ENCODE measurements at places on chromosomes 1 and 21. TPM values are rescaled to one million over a fixed set of nuclear protein-coding genes. Genes with fewer than 3 reads are reported as not detected.

The AADACL4 gene
- total RNA-seq, result not detected

The CHI3L2 gene
- 38.0 TPM for total RNA-seq

The GMEB1 gene
- total RNA-seq, result 26.7 TPM

The PPM1J gene
- total RNA-seq, result not detected

The RHCE gene
- 1.0 TPM for total RNA-seq

The LMO4 gene
- total RNA-seq, result 9.4 TPM

The PGLYRP3 gene
- not detected for total RNA-seq

The OPTC gene
- total RNA-seq, result not detected

The NID1 gene
- total RNA-seq, result 6.2 TPM

The FCRLB gene
- 0.76 TPM for total RNA-seq

The KRTAP10-2 gene
- total RNA-seq, result not detected

The IL20 gene
- total RNA-seq, result not detected

The GABPA gene
- 30.8 TPM for total RNA-seq

Data from naive thymus-derived CD4-positive, alpha-beta T cell (primary cell).